ENCODE measurements at places on chromosomes 2 and 18. TPM values are rescaled to one million over a fixed set of nuclear protein-coding genes. Genes with fewer than 3 reads are reported as not detected.

DNA sequence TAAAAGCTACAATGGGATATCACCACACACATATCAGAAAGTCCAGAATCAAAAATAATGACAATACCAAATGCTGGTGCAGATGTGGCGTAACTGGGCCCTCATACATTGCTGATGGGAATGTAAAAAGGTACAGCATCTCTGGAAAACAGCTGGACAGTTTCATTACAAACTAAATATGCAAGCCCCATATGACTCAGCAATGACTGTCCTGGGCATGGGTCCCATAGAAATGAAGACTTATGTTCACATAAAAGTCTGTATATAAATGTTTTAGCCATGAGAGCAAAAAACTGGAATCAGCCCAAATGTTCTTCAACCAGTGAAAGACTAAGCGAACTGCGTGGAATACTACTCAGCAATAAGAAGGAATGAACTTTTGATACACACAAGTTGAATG lies 56.7 kb downstream of the ALPK2 start:
- DNase-seq = no peak

- no peak for DNase-seq
These were observed 111.6 kb upstream of the HAAO start for GRCh38 chr2:42903821-42904575.

DNA sequence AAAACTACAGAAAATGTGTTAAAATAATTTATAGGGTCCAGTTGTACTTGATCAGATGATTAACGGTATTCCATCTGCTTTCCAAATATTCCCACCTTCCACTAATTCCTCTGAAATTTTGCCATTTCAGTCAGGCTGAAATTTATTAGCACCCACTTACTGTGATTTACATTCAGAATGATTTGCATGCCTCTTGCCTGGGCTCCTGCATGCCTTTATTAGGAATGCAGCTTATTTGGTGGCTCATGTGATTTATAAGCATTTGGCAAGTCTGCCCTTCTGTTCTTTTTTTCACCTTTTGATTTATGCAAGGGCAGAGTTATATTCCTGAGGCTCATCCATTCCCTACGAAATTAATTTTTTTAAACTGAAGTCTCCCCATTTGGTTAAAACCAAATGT lies 1594.5 kb upstream of the PIK3C3 start:
- DNase-seq = no peak

Gene FBXO36
- 2.4 TPM for total RNA-seq
